Stimulated activated CD8-positive, alpha-beta memory T cell treated with anti-CD3 and anti-CD28 coated beads, Interleukin-2, amount 100 ng/mL, for 48 hours (primary cell): ENCODE measurements at places on chromosomes 3 and 15.

DNA sequence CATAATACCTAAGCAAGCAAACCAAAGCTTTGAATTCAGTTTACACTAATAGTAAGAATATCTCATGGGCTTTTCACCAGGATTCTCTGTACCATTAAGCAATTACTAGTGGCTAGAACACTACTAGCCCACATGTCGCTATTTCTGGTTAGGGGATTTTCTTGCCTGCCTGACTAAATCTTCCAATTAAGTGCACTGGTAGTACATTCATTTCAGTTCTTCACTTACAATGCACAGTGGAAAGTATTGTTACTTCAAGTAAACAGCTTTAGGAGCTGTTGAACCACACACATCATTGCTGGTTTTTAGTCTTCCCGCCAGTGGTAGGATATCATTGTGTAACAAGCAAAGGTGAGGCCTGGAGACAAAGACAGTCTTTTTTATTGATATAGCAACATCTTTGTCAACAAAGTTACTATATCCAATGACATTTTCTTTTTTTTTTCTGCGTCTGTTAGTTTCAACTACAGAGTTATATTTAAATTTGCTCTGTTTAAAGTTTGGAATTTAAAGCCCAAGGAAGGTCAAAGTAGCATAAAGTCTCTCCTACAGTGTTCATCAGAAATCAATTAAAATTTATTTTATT is 826.8 kb upstream of the NR2F2 start:
- DNase-seq = no peak

DNA sequence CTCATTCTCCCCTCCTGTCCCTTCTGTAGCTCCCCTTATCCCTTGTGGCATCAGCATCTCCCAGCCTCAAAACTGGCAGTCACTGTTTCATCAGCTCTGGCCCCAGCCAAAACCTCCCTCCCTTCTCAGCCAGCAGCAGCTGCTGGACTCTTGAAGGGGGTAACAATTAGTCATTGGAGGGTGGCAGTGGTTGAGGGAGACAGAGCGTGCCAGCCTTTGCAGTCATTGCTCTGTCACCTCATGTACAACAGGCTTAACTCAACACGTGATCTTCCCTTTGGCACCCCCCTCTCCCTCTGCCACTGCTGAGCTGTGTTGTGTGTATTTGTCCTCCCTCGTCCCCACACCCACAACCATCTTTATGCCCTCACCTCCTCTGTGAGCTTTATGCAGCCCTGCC is 28.2 kb downstream of the RBP2 start:
- no peak for DNase-seq

DNA sequence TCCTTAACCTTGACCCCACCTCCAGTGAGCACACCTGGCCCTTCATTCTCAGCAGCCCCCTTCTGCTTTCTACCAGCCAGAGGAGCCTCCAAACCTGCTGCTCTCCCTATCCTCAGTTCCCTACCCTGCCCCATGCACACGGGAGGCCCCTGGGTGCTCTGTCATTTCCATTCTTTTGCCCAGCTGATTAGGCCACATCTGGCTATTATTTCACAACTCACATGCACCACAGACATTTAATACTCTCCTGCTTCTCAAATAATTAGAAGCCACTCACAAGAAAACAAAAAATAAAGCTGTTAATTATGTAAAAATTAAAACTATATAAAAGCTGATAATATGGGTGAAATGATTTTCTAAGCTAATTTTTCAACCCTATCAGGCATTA is 50.7 kb downstream of the MYLK start:
- no peak for DNase-seq

DNA sequence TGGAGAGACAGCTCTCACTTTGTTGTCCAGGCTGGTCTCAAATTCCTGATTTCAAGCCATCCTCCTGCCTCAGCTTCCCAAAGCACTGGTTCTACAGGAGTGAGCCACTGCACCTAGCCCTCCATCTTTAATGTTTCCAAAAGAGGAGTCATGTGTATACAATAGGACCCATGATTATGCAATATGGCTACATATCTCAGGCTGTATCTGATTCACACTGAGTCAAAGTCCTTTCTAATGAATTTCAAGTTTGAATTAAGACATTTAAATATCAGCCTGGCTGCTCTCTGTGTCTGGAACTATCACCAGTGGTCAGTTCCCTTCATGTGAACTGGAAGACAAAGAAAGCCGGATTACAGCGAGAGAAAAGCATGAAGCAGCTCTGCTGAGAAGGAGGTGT is 90.5 kb downstream of the MINAR1 start:
- no peak for DNase-seq

- no peak for DNase-seq
These were observed 27.9 kb upstream of the RTP1 start for GRCh38 chr3:187169231-187169960.

DNA sequence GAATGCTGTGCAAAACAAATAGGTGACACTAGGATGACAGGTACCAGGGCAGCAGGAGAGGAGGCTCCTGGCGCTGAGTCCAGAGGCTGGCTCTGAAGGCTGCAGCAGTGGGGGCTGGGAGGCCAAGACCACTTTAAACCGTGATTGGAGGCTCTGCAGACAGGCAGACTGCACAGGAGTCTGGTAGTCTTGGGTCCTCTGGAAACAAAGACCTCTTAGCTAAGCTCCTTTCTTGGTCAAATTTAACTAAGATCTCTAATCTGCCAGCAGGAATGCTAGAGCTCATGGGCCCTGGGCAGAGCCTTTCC is 4.4 kb upstream of the MUSTN1 start:
- DNase-seq = no peak

GRCh38 chr15:31302778-31303725 is 23.6 kb upstream of the KLF13 start:
- DNase-seq = no peak

GRCh38 chr3:125123451-125124305 is 67.9 kb upstream of the HEG1 start:
- no peak for DNase-seq

DNA sequence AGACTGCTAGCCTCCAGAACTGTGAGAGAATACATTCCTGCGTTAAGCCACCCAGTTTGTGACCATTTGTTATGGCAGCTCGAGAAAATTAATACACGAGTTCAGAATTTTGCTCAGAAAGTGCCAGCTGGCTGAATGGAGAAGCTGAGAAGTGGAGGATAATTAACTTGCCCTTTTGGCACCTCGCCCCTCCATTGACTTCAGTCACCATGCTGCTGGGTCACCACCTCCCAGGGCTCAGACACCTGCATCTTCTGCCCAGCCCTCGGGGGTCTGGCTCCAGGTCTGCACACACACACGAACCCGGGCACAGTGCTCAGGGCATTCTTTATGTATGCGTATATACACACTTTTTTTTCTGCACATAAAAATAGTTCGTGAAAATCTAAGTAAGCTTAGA is 32.0 kb downstream of the AMOTL2 start:
- no peak for DNase-seq

DNA sequence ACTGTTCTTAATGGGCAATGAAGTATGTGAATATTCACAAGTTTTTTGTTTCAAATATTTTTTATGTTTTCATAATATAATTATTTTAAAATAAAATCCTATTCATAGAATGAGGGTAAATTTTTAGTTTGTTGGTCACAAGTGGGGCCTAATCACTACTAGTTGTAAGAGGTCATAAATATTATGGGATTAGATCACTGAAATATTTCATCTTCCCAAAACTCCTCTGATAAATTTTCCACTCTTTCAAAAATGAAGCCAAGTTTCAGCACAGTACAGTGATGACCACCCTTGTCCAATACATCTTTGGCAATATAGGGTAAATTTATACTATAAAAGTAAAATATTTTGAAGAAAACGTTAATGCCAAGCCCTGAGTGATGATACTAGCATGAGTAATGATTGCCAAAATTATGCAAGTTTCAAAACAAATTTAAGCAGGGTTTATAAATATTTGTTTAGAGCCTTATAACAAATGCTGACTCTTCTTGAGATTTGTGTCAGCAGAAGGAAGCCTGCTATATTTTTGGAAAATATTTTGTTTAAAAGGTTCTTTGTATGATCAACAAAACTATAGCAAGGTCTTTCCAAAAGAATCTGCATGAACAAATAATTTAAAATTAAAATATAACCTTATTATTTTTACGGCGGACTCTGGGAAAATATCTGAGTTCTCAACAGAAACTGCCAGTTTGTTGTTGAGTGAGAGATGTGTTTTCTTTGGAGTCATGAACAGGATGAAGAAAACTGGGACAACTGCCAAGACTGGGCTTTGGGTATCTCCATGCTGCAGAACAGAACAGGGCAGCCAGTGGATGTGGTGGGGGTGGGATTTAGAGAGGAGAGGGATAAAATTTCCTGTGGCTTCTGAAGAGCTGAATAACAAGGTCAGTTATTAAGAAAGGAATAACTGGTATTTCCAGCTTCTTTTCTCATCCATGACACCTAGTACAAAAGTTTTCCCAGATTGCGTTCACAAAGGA is 17.9 kb upstream of the TM4SF1 start:
- DNase-seq = no peak

DNA sequence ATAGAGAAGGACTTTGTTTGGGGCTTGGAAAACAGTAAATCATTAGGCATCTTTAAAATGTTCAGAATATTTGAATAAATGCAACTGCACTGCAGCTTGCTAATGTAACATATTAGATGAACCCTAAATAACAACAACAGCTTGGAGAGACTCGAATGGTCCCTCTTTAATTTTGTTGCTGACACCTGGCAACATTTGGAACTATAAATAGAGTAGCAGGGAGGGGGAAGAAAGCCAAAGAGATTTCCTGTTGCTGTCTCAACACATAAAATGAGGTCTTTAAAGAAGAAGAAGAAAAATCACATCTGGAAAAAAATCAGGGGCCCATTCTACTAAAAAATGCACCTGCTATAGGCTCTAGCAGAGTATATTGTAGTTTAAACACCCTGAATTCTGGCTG is 49.9 kb upstream of the DPPA4 start:
- no peak for DNase-seq

GRCh38 chr15:63553388-63553791 is 43.8 kb upstream of the FBXL22 start:
- DNase-seq = no peak

DNA sequence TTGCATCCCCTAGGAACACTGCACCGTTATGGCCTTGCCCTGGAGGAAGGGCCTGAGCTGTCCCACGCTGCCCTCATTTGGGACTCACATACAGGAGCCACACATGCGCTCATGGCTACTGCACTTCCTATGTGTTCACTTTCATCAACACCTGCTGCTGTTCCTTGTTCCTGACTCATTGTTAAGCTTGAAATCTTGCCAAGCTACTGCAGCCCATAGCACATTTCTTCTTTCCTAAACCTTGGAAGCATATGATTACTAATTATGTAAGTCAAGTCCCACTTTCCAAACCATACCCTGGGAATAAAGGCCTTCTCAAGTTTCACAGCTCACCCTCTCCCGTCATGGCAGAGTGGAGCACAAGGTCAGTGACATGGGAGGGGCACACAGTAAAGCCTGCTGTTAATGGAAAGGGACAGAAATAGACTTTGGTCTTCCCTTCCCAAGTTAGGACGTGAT is 307.9 kb downstream of the CLSTN2 start:
- no peak for DNase-seq

- DNase-seq = no peak
These were observed 153.9 kb downstream of the FOXP1 start for GRCh38 chr3:71429597-71429988.

GRCh38 chr3:183159333-183159732 is 3.2 kb downstream of the LAMP3 start:
- no peak for DNase-seq

DNA sequence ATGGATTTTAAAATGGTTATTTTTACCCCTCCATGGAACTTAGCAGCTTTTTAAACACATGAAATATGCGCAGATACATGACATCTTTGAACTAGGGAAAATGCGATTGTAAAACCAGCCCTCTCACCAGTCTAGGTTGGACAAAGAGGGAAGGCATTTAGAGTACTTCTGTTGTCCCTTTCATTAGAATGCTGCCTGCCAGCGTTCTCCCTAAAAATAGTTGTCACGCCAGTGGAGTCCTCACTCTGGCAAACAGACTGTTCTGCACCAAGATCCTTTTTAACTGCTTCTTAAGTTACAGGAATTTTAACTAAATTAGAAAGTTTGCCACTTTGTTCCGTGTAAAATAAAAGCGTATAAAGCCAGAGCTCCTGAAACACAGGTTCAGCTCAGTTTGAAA is 295.3 kb downstream of the VPS13C start:
- no peak for DNase-seq
